ENCODE measurements at places on chromosomes 4 and X.

DNA sequence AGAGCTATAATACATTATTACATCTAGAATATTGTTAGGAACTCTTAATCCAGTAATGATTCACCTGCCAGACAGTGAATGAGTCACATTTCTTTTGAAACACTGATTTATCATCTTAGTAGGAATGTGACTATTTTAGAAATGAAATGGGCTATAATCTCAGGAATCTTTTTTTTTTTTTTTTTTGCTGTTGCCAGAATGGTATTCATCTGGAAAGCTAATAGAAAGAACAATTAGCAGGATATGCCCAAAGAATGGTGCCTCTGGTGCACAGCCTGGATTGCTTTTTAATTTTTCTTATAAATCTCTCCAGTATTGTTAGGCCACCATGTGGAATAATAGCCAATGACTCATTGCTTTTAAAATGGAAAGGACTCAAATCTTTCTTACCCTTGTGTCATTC is 181.1 kb upstream of the SMIM31 start:
- no peak for DNase-seq

DNA sequence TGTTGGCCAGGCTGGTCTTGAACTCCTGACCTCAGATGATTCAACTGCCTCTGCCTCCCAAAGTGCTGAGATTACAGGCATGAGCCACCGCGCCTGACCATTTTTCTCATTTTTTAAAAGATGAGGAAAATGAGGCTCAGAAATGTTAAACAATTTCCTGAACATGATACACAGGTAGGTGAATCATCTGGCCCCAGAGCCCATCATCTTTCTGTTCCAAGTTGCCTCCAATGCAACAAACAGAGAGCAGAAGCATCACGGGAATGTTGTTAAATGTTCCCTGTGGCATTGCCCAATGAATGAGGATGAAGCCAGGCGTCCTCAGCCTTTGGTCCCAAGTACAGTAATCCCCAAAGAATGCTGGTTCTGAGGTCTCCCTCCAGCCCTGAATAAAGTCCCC is 31.3 kb upstream of the ANXA5 start:
- no peak for DNase-seq

DNA sequence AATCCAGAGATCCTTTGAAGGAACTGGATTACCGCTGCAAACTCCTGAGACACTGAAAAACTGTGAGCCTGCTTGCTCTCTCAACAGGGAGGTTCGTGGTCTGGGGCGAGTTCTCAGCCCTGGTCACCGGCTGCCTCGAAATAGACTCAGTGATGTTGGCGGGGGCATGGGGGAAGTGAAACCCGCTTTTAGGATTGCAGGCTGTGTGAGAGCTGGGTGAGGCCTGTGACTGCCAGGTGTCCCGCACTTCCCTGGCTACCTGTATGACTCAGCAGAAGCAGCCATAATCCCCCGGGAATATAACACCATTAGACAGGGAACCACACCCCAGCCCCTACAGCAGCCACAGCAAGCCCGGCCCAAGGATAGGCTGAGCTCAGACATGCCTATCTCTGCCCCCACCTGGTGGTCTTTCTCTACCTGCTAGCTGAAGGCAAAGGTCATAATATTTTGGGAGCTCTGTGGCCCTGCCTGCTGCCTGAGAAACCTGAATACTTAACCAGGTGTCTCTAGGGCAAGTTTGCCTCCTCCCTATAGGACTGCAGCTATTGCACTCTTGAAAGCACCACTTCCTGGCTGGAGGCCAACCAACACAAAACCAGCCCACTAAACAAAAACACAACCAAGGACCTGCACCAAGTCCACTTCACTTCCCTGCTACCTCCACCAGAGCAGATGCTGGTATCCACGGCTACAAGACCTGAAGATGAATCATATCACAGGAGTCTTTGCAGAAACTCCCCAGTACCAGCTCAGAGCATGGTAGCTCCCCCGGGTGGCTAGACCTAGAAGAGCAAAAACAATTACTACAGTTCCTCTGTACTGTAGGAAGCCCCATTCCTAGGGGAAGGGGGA is 202.0 kb downstream of the RRAGB start:
- DNase-seq = peak; percentile 82

DNA sequence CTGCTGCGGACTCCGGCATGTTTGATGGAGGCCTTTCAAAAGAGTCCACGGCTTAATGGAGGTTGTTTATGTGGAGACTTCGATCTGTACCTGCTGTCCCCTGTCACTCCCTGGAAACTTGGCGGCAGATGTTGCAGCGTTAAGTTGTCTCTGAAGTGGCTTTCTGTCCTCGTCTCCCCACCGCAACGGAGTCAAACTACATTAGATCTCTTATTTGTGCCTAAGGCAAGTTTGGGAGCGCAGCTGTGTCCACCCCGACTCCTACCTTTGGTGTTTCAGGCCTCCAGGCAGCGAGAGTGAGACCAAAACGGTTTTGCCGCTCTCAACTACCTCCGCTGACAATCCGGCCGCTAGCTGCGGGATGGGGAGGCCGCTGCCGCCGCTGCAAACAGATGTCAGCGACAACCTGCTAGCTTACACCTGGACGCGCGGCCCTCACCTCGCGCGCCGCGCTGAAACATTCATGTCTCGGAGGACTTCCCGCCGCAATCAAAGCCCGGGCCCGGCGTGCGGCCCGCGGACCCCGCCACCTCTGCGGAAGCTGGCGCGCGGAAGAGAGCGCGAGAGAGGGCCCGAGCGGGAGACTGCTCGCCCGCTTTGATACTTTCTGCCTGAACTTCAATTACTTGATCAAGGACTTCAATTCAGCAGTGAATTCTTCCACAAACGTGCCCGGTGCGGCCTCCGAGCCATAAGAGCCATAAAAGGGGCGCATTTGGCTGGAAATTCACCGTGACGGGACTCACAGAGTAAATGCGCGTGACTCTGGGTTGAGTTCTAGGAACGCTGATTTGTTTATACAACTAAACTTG is 108.4 kb downstream of the ANTXR2 start:
- peak; percentile 1 for DNase-seq

GRCh38 chrX:97389761-97390192 is 506.1 kb downstream of the RPA4 start:
- no peak for DNase-seq

DNA sequence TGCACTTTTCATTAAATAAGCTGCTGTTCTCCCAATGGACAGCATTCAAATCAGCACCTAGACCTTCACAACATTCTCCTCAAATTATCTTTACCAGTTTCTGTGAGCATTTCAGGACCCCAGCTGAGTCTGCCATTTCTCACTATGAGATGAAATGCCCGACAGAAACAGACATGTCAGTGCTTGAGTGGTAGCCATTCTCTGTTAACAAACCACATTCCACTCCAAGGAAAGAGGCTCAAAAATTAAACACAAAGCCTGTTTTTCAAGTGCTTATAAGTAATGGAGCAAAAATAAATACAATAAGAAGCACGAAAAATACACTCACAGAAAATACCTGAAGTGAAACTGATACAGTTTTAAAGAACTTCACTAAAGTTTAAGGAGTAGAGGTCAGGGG is 320.2 kb upstream of the PRPS2 start:
- DNase-seq = no peak

- DNase-seq = peak; percentile 17
Measured at GRCh38 chrX:139766545-139766983, 58.6 kb upstream of the MCF2 start.

GRCh38 chrX:129445436-129445835 is 77.9 kb downstream of the SMARCA1 start:
- no peak for DNase-seq

DNA sequence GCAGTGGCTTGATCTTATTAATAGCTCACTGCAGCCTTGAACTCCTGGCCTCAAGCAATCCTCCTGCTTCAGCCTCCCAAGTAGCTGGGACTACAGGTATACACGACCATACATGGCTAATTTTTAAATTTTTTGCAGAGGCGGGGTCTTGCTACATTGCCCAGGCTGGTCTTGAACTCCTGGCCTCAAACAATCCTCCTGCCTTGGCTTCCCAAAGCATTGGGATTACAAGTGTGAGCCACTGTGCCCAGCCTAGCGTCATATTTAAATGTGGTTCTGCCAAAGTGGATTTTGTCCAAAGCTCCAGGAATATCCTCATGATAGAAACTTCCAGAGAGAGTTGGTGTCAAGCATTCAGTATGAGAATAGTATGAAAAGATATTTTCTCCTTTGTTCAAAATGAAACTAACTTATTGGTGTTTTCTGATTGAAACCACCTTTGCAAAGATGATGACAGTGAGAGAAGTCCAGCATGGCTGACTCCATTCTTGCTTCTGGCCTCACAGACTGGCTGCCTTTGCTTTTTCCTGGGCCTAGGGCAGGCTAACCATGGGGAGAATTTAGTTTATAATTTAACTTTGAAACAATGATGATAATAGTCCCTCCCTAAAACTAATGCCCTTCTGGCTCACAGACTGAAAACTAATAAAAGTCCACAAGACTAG is 129.0 kb downstream of the C4orf51 start:
- no peak for DNase-seq

- no peak for DNase-seq
Measured at GRCh38 chr4:173370130-173370476, 651 bp upstream of the SAP30 start.

DNA sequence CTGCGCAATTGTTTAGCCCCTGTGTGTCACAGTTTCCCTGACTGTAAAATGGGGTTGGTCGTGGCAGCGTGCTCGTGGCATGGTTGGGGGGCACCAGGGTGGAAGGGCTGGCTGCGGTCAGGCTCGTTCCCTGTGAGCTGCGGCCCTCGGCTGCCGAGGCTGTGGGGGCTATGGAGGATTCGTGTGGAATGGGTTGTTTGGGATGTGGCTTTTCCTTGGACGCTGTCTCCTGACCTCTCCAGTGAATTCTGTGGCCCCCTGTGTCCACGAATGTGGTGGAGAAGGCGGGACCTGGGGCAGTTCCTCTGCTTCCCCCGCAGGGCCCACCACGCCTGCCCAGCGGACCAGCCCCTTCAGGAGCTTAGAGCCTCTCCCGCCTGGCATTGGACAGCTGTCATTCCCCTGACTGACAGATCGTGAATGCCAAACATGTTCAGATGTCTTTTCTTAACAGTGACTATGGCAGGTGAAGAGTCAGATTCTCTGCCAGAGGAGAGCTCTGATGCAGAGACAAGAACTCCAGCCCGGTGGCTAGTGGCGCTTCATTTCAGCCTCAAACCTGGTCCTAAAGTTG is 17.2 kb upstream of the HGFAC start:
- DNase-seq = no peak
